MG63 (cell line): ENCODE measurements at places on chromosomes 12 and 14. TPM values are rescaled to one million over a fixed set of nuclear protein-coding genes. Genes with fewer than 3 reads are reported as not detected.

The RNASE3 gene
- total RNA-seq: not detected in 2 replicates

The SAMD4A gene
- total RNA-seq: 6.0 and 8.7 TPM in 2 replicates

The SIX4 gene
- total RNA-seq: 2.0 and 3.1 TPM in 2 replicates

The SLCO1B1 gene
- total RNA-seq: not detected in 2 replicates

The DLGAP5 gene
- total RNA-seq: 27.6 and 41.4 TPM in 2 replicates

The AKAP5 gene
- total RNA-seq: 0.10 TPM in 1 of 2 replicates, not detected in the other

The OR6S1 gene
- not detected in 2 replicates for total RNA-seq

DNA sequence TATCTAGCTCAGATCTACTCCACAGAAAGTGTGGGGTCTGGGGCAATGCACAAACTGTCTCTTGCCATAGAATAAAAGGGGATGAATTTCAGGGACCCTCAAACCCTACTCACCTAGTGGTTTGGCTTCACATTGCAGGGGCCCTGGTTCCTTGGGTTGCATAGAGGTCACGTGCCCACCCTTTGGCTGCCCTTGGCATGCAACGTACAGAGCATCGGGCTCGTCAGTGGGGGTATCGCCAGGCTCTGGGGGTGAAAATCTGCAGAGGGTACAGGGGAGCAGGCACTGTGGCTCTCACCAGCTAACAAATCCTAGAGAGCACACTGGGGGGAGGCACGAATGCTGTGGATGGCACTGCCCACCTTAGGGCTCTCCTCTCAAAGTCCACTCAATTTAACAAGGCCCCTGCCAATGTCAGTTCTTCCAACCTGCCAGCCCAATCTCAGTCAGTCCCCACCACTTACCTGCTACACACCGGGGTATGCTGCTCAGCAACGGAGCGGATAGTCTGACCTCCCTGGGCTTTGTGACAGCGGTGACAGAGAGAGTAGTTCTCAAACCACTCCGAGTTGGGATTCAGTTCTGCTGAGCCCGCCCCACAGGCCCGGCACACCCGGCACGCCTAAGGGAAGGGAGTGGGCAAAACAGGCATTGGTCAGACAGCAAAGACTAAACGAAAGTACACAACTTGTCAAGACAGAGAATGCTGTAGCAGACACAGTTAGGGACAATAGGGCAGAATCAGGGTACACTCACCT, 8.0 kb downstream of the KMT2D start:
- DNase-seq: no peak

DNA sequence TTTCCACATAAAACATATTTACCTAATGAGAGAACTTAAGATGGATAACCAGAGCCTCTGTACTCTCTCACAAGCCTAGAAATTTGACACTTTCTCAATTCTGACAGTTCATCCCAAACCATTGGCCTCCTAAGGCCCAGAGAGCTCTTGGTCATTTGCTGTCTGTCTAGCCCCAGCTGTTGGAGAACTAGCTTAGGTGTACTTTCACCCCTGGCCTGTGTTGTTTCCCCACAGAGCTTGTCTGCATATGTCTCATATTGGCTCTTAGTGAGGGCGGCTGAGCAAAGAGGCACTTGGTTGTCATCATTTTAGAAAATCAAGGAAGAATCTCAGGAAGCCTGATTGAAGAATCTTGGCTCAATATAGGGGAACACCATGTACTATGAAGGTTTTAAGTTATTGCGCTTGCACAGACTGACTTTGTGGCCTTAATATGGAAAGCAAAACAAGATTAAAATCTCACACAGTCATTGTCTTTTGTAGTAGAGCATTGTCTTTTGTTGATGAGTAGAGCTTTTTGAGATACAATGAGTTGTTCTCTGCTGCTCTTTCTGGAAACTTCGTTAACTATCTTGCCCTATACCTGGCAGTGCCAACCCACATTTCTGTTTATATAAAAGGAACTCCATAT, 324.6 kb downstream of the RAD51B start:
- DNase-seq: no peak

- no peak for DNase-seq
Observed at GRCh38 chr12:91194500-91194899, 11.9 kb upstream of the DCN start.

DNA sequence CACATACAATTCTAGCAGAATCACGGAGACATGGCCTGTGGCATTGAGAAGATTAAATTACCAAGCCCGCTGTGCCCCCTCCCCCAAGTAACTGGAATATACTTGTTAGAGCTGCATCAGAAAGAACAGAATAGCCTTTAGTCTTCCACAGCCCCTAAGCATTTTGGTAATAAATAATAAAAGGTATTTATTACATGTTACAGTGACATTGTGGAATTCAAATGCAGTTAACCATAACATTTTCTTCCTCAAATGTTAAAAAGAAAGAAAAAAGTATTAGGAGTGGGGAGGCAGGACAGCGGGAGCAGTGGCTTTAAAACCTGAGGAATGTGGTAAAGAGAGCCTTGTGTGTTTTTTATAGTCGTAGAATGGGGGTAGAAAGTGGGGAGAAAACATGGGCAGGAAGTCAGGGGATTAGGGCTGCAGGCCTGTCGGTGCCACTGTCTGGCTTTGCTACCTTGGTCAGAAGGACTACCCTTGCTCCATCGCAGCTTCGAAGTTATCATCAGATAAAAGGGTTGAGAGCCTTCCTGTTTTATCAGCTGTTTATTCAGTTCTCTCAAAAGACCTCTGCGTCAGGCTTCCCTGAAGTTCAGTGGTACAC, 255.9 kb downstream of the MSRB3 start:
- no peak for DNase-seq

DNA sequence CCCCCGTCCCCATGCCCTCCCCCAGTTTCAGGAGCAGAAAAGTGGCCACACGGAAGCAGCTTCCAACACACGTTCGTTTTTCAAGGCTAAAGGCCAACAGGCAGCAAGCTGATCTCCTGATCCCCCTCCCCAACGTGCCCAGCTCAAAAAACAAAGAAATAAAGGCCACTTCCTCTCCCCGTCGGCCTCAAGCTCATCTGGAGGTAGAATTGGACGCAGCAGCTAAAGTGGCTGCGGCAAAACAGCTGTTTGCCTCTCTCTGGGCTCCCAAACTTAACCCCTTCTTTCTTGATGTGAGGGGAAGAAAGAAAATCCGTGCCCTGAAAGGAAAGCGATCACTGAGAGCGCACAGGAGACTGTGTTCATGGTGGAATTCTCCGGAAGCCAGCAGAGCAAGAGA, 66.3 kb downstream of the SCARB1 start:
- DNase-seq: no peak

DNA sequence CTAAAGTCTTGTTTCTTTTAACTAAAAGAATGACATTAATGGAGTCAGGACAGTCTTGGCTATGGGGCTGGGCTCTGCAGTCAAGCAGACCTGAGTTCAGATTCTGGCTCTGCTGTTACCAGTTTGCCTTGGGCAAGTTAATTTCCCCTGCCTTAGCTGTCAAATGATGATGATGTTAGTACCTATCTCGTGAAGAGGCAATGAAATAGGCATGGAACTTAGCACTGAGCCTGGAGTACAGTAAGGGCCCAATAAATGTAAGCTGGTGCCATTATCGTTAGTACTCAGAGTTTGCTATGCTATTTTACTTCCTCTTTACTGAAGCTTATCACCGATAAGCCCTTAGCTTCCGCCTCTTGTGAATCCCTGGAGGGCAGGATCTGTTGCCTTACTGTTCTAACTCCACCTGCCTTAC, 8.5 kb downstream of the FBXW8 start:
- DNase-seq: no peak

DNA sequence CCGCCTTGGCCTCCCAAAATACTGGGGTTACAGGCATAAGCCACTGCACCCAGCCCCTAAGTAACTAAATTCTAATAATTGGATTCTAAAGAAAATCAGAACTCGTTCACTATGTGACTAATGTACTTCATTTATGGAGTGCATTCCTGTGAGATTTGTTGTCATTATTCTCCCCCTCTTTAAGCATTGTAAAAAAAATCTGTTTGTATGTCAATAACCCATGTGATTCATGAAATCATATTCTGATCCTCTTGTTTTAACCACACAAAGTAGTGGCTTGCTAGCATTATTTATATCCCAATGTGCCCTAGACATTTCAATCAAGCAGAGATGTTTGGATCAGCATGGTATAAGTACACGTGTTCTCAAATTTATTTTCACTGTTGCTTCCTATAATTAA, 78.2 kb upstream of the OSBPL8 start:
- DNase-seq: no peak

DNA sequence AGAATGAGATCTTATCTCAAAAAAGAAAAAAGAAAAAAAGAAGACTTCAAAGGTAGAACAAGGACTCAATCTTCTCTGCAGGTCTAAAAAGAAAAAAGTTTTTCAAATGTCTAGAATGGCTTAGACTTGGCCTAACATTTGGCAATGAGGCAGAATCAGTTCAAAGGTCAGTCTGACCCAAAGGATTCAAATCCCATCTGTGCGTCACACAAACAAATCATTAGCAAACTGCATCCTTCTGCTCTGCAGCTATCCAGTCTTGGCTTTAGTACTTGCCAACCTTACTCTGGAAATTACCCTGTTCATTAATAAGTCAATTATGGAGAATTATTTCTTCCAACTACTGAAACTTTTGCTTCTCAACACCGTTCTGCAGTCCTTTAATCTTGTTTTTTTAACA, 3.1 kb downstream of the YAF2 start:
- no peak for DNase-seq

DNA sequence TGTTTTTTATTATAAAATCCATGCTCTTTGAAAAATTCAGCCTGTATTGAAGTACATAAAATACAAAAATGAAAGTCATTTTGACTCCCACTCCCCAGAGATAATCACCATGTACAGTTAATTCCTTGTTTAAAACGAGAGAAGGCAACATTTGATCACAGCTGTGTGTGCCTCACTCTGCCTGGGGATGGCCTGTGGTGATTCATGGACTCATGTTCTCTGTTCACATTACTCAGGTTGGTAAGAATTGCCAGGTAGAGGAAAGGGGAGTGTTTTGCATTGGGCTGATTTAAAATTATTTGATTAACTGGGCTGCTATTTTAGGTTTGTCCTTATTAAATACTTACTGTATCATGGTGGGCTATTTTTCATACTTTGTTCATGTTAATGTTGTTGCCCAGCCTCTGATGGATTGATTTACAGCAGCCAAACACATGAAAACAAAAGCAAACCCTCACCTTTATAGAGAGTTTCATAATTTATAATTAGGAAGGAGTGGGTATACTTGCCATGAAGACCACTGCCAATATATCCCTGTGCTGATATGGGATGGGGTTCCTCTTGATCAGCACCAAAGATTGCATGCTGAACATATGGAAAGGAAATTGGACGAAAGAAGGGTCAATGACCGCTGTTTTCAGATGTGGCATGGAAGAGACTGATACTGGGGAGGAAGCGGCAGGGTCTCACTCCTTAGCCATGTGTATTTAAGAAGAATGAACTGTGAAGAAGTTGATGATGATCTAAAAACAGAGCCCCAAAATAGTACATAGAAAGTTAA, 3.0 kb downstream of the ZBTB1 start:
- DNase-seq: peak; percentile 12

DNA sequence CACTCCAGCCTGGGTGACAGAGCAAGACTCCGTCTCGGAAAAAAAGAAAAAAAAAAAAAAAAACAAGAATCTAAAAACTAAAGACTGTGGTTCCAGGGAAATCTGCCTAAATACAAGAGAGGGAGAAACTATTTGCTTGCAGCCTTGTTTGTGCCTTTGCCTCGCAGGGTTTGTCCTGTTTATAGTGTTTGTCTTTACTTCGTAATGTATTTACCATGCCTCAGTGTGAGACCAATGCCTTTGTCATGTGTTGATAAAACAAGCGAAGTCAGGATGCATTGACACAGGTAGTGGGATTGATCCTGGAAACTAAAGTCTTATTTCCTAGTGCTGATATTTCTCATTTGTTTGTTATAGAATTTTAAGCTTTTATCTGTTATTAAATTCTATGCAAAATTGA, 199.0 kb downstream of the EXOC5 start:
- no peak for DNase-seq
